ENCODE measurements at places on chromosomes 13 and 19. TPM values are rescaled to one million over a fixed set of nuclear protein-coding genes. Genes with fewer than 3 reads are reported as not detected.

The ZNF440 gene
- total RNA-seq, result 9.4 TPM

The TLE6 gene
- total RNA-seq, result 0.77 TPM

The KLK1 gene
- total RNA-seq, result not detected

The INTS6 gene
- 48.5 TPM for total RNA-seq

The ZNF792 gene
- 4.8 TPM for total RNA-seq

The C5AR1 gene
- total RNA-seq, result 0.58 TPM

The BCL3 gene
- 4.8 TPM for total RNA-seq
